ENCODE measurements at places on chromosomes 5 and 9.

GRCh38 chr5:151139015-151139414 lies 18.6 kb downstream of the ANXA6 start:
- no peak for DNase-seq

DNA sequence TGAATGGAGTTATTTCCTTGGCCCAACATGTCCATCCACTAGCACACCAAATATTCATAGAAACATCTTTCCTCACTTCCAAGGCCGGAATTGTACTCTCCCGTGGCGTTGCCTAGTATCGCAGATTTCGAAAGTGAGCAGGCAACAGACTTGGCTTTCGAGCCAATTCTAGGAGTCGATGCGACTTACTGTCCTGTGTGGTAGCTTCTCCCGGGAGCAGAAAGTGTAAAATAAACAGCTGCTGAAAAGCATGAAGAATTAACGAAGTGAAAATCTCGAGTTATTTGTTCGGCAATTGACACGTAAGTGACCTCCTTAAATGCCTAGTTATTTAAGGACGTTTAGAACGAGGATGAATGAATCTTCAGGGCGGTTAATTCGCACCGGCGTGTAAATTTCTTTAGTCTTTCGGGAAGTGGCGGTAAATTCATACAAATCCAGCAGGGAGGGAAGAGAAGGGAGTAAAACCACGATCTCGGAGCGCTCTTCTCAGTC lies 449 bp upstream of the PCSK5 start:
- peak; percentile 75 for DNase-seq

DNA sequence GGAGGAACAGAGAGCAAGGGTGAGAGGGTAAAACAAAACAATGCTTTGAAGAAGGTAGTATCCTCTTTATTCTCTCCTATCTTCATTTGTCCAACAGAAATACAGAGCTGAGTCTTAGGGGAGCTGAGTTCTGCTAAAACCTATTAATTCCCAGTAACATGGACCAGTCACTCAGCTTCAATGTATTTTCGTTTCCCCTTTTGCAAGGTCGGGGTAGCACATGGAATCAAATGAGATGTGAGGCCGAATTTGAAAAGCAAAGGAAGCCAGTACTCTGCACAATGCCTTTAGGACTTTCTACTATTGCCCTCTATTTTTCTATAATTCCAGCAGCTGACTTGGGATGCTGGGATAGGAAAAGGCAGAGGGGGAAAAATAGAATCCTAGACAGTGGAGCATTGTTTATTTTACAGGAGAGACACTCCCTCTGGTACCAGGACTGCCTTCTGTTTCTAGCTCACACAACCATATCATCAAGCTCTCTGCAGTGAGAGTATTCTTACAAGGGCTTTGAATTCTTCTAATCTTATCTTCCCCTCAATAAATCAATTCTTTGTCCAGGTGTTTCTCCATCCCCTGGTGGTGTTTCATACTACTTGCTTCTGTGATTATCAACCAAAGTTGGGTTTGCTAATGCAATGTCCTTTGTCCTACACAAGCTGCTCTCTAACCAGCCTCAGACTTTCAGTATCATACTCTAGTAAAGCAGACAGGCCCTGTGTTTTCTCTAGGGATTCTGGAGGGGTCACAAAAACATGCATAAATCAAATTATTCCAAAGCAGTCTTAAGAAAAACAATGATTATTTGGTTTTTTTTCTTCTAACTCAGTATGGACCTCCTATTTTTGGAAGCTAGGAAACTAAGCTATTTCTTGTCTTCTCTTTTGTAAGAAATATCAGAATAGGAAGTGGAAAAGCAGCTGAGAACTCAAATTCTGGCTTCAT lies 341.5 kb downstream of the OSTF1 start:
- DNase-seq, result no peak

GRCh38 chr5:152405145-152405544 lies at the start of gene NMUR2:
Gene NMUR2, minus strand, starts transcription at chr5:152405279. Its CDS starts 166 bp downstream, at chr5:152405113.
- no peak for DNase-seq

GRCh38 chr5:68834491-68834981 lies 259.3 kb upstream of the SLC30A5 start:
- DNase-seq, result peak; percentile 3

DNA sequence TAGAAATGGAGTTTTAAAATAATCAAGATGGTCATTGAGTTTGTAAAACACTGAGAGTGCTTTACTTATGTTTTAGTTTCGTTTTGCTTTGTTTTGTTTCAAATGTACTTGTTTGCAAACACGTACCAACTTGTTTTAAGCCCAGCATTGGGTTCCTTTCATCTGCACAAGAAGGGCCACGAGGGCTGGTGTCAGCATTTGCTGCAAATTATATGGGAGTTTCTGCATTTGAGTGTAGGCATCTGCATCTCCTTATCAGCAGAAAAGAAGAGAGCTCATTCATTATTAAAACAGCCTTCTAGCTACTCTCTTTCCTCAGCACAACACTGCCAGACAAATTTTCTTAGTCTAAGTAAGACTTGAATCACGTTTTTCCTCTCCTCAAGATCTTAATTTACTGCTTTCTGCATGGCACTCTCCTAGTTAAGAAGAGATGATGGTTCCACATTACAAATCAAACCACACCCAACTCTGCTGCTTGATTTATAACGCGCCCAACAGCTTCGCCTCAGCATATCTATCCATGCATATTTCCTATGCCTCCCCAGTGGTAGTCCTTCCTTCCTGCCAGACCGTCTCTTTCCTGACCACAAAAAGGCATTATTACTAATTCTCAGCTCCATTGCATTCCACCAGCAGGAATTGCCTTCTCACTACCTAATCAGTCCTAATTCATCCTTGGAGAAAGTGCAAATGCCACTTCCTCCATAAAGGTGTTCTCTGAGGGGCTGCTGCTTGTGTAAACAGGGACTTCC lies 95.2 kb upstream of the CAST start:
- DNase-seq, result peak; percentile 92

GRCh38 chr9:127833555-127833954 lies 20.9 kb downstream of the ENG start:
- DNase-seq, result peak; percentile 75

DNA sequence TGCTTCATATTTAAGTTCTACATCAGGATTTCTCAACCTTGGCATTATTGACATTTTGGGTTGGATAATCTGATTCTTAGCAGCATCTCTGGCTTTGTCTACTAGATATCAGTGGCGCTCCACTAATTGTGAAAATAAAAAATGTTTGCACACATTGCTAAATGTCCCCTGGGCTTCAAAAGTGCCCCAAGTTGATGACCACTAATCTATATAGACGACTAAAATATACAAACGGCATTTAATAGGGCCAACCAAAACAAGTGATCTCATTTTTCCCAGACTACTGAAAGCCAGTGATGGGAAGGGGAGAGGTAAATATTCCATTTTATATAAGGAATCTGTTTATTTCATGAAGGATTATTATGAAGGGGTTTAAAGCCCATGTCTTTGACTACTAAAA lies 118.6 kb downstream of the HOMER1 start:
- no peak for DNase-seq

- DNase-seq, result no peak
Observed at GRCh38 chr5:25539536-25539935, 894.8 kb upstream of the CDH10 start.

GRCh38 chr5:102313912-102314311 lies 17.8 kb upstream of the SLCO4C1 start:
- DNase-seq, result no peak

- DNase-seq, result no peak
Observed at GRCh38 chr5:159811712-159812111, 104.6 kb upstream of the ADRA1B start.

- no peak for DNase-seq
Observed at GRCh38 chr5:1762121-1762882, 37.3 kb downstream of the MRPL36 start.

- no peak for DNase-seq
Observed at GRCh38 chr9:126531591-126531990, 82.1 kb upstream of the LMX1B start.

GRCh38 chr5:154038261-154038706 lies 426 bp downstream of the FAM114A2 start:
- no peak for DNase-seq

DNA sequence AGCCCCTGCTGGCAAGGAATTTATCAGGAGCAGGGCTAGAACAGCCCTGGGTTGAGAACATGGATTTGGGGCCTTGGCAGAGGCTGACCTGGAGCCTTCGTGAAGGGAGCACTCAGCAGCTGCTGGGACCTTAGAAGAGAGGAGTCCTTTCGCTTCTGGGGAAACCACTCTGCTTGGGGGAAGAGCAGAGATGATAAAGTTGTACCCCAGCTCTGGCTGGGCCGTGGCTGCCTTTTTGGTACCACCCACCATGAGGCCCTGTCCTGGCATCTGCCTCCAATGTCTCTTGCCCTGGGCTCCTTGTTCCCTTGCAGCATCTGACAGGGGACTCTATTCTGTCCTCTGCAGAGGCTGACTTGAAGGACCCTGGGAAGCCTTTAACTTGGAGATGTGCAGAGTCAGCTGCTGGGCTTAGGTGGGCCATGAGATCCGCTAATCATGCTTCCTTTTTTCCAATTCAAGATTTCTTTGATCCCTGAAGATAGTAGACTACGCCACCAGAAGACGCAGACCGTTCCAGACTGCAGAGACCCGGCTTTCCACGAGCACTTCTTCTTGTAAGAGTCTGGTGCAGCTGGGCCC lies 20.2 kb downstream of the RGS3 start:
- no peak for DNase-seq

Measured in amniotic epithelial cell (primary cell).